ENCODE measurements at places on chromosomes 6 and 20. TPM values are rescaled to one million over a fixed set of nuclear protein-coding genes. Genes with fewer than 3 reads are reported as not detected.

DNA sequence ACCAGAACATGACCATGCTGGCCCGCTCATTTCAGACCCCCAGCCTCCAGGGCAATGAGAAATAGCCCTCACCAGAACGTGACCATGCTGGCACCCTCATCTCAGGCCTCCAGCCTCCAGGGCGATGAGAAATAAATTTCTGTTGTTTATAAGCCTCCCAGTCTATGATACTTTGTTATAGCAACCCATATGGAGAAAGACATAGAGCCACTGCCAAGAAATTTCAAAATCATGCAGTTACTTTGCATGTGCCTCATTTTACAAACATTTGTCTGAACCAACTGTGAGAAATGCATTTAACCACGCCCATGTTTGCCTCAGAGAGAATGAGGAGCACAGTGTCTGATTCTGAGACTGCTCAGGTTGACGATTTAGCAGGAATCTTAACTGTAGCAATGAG, 15.5 kb downstream of the CYP39A1 start:
- DNase-seq: no peak

DNA sequence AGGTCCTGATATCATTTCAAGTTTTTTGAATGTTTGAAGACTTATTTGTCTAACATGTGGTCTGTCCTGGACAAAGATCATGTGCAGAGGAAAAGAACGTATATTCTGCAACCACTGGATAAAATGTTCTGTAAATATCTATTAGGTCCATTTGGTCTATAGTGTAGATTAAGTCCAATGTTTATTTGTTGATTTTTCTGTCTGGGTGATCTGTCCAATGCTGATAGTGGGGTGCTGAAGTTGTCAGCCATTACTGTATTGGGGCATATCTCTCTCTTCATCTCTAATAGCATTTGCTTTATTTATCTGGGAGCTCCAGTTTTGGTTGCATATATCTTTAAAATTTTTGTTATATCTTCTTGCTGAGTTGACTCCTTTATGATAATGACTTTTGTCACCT, 258.4 kb upstream of the CITED2 start:
- no peak for DNase-seq

GRCh38 chr20:61600016-61600415, 348.0 kb downstream of the CDH4 start:
- no peak for DNase-seq

- no peak for DNase-seq
These were observed 104.9 kb downstream of the OGFRL1 start for GRCh38 chr6:71393471-71393870.

GRCh38 chr6:142884214-142885035, 60.6 kb downstream of the HIVEP2 start:
- no peak for DNase-seq

DNA sequence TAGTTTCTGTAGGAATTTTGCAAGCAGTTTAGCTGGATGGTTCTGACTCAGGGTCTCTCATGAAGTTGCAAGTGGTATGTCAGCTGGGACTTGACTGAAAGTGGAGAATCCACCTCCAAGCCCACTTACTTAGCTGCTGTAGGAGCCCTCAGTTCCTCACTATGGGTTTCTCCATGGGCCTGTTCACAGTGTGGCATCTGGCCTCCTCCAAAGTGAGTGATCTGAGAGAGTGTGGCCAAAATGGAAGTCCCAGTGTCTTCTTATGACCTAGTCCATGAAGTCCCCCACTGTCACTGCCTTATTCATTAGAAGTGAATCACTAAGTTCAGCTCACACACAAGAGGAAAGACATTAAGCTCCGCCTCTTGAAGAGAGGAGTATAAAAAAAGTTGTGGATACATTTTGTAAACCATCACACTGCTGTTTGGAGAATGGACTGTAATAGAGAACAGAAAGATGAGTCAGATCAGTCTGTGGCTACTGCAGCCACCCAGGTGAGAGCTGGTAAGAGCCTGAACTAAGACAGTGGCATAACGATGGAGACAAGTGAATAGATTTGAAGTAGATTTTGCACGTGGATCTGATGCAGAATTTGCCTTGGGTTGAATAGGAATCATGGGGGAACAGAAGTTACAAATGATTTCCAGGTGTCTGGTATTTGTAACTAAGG, 4.9 kb upstream of the NELFCD start:
- DNase-seq: peak; percentile 27

GRCh38 chr6:45467853-45468252, 90.1 kb upstream of the SUPT3H start:
- DNase-seq: no peak

- DNase-seq: no peak
These were observed 70.8 kb upstream of the SLC35B3 start for GRCh38 chr6:8506126-8506525.

DNA sequence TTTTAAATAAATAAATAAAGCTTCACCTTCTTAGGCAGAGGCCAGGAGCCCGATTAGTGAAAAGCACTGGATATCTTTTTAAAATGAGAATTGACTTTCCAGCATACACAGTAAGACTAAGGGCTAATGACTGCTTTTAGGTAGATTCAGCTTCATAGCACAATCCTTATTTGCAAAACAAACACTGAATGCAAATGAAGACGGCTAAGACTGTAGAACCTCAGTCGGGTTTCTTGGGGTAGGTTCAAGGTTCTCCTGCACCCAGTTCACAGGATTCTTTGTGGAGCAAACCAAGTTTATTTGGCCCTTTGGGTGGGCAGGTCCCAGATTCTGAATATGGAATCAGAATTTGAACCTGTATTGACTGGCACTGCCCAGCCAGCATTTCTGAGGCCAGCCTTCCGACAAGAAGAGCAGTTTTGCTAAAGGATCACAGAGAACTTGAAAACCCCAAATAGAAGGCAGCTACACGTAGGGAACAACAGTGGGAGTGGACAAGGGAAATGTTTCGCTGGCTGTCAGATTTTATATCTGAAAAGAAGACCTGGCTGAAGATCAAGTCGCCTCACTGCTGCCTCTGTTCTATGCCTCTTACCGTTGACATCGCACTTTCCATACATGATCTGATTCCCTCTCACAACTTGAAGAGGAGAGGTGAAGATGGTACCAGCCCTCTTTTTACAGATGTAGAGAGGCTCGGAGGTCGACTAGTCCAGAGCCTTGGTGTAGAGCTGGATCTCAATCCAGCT, 8.2 kb downstream of the TRERF1 start:
- no peak for DNase-seq

- no peak for DNase-seq
These were observed 48.7 kb upstream of the HEY2 start for GRCh38 chr6:125700581-125701353.

GRCh38 chr20:58888521-58889333, 36.2 kb downstream of the GNAS start:
- peak; percentile 84 for DNase-seq

- DNase-seq: no peak
These were observed 28.4 kb downstream of the PAQR8 start for GRCh38 chr6:52390361-52390727.

ULBP2 gene
- total RNA-seq: not detected

DNA sequence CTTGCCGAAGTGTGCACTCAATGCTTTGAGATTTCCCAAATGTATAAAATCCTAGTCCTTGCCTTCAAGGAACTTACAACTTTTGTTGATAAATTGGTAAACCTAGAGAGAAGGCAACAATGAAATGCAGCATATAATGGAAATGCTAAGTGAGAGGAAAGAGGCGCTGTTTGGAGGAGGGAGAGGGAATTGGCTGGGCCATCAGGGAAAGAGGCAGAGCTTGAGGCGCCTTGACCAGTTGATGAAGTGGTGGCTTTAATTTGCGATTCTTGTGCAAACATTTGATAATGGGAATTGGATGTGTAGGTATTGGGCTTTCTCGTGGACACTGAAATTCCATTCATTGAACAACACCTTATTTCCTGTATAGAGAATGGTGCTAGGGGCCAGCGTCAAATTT, 1.9 kb upstream of the CDYL start:
- DNase-seq: no peak

DNA sequence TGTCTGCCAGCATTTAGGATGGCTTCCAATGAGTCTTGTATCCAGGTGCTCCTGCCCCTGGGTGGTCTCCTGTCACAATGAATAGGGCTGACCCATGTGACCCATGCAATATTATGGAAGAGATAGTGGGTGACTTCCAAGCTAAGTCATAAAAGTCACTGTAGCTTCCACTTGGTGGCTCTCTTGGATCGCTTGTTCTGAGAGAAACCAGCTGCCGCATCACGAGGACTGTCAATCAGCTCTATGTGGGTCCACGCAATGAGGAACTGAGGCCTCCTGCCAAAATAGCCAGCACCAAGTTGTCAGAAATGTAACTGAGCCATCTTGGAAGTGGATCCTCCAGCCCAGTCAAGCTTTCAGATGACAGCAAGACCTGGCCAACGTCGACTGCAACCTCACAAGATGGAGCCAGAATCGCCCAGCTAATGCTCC, 14.9 kb upstream of the MATN4 start:
- DNase-seq: no peak

WFDC12 gene
- total RNA-seq: not detected

LHFPL5 gene
- not detected for total RNA-seq

FOXQ1 gene
- total RNA-seq: not detected

RBBP8NL gene
- 0.43 TPM for total RNA-seq

- no peak for DNase-seq
These were observed 21.4 kb downstream of the SNAI1 start for GRCh38 chr20:50004229-50004628.

BPIFA1 gene
- total RNA-seq: not detected

DNA sequence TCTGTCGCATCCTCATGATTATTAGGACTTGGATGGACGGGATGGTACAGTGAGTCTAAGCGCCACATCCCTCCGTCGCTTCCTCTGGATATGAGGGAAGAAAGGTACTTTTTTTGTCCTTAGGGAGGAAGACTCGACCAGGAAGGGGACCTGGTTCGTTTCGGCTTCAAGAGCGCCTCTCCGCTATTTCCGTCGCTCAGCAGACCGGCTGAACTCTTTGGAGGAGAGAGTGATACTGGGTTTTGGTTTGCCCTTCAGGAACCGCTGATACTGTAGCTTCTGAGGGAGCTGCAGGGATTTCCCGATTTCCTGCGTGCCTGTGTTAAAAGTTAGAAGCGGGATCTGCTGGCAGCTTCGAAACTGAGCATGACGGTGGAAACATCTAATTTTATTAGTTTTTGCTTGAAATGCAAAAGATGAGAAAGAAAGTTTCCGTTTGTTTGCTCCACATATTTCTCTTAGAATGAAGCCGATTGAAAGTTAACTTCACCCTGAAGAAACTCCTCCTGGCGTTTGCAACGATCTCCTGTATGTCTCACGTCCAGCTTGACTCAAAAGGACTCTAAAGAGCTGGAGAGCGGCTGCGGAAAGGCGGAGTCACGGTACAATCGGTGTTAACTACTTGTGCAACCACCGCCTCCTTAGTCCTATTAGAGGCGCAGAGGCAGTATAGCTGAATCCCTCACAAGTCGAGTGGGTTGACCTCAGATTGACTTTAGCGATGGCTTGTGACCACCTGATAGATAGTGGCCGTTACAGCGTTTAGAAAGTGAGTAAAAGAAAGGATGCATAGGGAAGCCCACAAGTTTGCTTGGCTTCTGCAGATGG, 129.4 kb downstream of the TRIM27 start:
- DNase-seq: no peak

ATP6V1G2 gene
- total RNA-seq: 2.9 TPM

WFDC5 gene
- not detected for total RNA-seq

- DNase-seq: peak; percentile 9
These were observed 26.4 kb downstream of the LYRM2 start for GRCh38 chr6:89612121-89612520.

GRCh38 chr6:148235446-148235845, 107.2 kb upstream of the SASH1 start:
- no peak for DNase-seq

- no peak for DNase-seq
These were observed 21.9 kb downstream of the MEP1A start for GRCh38 chr6:46815130-46815529.

DNA sequence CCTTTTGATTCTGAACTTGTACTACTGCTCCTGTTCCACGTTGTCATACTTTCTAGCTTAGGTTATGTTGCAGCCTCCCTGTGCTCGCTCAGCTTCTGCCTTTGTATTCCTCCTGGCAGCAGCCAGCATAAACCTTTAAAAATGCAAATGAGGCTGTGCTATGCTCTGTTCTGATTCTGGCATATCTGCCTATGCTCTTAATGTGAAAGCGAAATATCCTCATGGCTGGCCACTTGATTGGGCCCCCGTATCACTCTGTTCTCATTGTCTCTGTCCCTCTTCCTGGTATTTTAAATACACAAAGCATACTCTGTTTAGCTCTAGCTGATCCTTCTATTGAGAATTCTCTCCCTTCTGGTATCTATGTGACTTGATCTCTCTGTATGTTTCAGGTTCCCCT, 139.0 kb downstream of the JARID2 start:
- no peak for DNase-seq

DNA sequence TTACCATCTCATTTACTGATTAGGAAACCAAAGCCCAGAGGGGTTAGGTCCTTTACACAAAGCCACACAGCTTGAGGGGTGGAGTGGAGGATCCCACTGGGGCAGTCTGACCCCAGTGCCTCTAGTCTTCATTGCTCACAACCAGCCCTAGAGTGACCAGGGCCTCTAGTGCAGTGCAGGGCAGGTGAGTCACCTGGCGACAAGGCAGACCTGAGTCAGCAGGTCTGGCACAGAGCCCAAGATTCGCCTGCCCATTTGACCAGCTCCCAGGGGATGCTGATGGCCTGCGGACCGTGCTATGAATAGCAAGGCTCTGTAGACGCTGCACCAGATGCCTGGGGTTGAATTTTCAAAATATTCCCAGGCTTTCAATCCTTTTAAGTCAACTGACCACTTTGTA, 29.9 kb downstream of the CDH26 start:
- no peak for DNase-seq

MUC22 gene
- not detected for total RNA-seq

DNA sequence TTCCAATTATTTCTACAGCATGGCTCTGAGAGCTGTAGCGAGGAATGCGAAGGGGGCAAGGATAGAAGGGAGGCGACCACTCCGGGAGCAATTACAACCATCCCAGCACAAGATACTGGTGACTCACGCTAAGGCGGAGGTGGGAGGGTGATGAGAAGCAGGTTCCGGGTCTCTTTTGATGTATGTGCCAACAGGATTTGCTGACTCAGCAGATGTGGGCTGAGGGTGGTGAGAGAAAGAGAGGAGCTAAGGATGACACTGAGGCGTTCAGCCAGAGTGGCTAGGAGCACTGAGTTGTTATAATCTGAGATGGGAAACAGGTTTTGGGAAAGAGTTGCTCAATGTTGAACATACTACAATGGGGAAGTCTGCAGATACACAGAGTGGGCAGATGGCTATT, 9.3 kb upstream of the TXNDC5 start:
- no peak for DNase-seq

MCHR2 gene
- total RNA-seq: not detected

DNA sequence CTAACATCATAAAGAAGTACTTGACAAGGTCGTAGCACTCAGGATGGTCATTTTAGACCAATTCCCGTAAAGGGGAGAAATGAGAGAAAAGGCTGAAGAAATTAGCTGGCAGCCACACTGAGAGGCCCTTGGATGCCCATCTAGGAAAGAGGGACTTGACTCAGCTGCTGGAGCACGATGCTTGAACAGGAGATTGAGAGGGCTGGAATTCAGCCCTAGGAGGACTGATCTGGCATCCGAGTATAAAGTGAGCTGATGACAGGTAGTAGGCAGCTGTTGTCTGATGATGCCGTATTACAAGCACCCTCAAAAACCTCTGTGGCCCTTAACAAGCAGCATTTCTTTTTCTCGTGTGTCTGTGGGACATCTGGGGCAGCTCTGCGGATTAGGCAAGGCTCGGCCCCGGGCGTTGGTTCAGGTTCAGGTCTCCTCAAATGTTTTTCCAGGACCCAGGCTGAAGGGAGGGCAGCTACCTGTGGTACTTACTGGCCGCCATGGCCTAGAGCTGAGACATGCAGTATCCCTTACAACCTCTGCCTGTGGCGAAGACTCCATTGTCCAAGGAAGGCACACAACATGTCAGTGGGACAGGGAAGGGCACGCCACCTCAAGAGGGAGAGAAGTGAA, 219.6 kb upstream of the SNX9 start:
- DNase-seq: no peak

All from H1 (cell line).